Activated CD8-positive, alpha-beta memory T cell treated with anti-CD3 and anti-CD28 coated beads for 1 hour (primary cell): ENCODE measurements at places on chromosomes 2 and 18.

DNA sequence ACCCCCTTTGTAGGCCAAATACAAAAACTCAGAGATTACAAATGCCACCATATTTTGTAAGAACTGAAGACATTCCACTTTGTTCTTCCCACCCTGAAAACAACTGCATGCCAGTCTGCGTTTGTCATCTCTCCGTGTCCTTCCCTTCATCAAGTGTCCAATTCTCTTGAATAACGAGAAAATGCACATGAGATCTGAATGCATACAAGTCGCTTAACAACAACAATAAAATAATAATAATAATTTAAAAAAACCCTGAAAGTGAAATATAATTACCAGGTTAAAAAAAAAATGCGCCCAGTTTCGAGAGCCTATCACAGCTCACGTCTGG lies 2.0 kb upstream of the SETBP1 start:
- DNase-seq: no peak

DNA sequence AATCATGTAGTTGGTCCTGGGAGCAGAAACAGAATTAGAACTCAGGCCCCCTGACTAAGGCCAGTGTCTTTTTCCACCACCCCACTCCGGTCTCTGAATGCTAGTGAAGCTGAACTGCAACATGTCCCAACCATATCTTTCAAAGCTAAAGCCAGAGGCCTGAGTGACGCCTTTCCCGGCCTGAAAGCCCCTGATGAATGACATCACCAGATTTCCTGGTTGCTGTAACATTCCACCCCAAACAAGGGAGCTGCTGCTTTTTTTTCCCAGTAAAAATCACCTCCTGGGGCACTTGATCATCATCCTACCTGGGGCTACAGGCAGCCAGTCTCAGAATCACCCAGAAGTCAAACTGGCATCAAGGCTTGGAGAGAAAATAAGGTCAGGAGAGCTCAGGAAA lies 162.7 kb downstream of the ARL4C start:
- no peak for DNase-seq

GRCh38 chr2:28692411-28692810 lies 59.2 kb upstream of the PPP1CB start:
- no peak for DNase-seq

GRCh38 chr2:176370467-176371171 lies 101.4 kb downstream of the MTX2 start:
- DNase-seq: no peak

DNA sequence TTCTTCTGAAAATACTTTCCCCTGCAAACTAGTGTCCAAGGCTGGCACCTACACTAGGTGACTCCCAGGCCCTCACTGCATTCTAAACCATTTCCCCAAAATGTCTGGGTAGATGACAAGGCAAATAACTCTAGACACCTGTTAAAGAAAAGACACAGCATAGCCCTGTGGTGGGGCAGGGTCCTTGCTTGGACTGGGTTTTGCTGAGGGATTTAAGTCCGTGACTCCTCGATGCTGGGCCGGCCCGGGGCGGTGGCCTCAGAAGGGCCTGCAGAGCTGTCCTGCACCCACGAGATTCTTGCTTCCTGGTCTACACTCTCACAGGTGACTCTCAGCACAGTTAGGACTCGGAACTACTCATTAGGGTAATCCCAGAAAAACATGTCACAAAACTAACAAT lies 55.2 kb downstream of the MBP start:
- no peak for DNase-seq

DNA sequence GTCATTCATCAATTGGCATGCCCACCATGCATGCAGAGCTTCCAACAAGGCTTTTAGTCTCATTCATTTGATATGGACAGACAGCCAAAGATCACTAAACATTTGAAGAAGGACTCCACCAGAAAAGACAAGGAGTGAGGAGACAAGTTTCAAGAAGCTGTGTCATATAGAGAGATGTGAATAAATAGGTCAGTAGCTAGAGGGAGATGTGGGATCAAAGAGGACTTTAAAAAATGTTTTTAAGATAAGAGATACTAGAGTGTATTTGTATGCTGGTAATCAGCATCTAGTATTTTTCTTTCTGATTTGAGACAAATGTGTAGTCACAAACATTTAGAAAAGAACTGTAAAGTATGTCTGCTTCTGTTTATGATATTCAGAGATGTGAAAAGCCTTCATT lies 48.5 kb downstream of the ANTXR1 start:
- DNase-seq: no peak

GRCh38 chr2:64207573-64207972 lies 63.4 kb upstream of the PELI1 start:
- no peak for DNase-seq

DNA sequence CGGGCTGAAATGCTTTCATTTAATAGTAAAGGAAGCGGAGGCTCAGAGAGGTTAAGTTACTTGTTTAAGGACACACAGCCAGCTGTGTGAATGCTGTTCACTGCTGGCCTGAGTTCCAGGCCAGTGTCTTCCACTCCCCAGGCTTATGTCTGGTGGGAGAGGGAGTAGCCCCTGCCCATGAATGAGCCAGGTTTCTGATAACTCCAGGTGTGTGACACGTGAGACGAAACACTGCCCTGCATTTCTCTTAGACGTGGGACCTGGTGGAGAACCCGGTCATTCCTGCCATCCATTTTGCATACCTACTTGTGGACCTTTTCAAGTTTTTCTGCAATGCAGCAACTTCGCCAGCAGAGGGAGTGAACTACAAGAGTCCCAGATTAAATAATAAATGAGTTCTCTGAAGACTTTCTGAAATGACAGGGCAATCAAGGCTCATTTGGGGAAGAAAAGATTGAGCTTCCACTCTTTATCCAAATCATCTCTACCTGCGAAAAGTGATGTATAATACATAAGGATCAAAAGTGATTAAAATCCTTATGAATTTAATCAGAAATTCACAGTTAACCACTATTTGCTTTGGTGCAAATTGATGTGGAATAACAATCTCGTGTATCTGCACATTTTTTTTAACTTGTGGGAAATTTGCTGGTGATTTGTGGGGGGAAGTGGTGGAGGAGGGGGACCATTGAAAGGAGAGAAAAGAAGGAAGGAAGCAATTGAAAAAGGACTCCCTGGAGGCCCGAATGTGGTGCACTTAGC lies 79.4 kb upstream of the ASB18 start:
- DNase-seq: peak; percentile 16

DNA sequence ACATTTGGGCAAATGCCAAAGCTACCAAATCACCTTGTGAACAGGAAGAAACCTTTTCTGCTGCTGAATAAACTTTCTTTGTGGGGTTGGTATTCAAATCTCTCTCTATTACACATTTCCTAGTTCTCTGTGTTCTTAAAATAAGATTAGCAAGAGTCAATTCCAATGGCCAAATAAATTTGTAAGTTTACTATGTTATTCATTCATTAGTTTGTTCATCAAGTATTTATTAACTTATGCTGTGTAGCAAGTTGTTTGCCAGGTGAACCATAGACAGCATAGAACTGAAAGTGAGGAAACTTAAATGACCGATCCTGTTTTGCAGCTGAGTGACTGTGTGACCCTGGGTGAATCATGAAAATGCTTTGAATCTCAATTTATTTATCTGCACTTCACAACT lies 37.7 kb upstream of the FSHR start:
- DNase-seq: no peak

GRCh38 chr2:129862668-129863067 lies 116.8 kb upstream of the RAB6C start:
- DNase-seq: no peak

DNA sequence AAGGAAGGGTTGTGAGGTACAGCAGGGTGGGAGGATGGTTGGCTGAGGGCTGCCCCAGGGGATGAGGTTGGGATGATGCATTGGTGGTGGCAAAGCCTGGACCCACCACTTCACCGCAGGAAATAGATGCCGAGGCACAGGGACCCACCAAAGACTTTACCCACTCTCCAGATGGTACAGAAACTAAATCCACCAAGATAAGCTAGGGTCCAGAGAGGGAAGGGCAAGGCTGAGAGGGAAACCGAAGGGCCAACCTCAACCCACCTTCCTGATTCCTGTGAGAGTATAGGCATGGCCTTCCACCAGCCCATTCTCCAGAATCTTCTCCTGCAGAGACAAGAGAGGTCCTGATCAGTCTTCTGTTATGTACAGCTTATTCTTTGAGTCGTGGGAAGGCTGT lies 18.1 kb downstream of the CAPN14 start:
- DNase-seq: no peak

DNA sequence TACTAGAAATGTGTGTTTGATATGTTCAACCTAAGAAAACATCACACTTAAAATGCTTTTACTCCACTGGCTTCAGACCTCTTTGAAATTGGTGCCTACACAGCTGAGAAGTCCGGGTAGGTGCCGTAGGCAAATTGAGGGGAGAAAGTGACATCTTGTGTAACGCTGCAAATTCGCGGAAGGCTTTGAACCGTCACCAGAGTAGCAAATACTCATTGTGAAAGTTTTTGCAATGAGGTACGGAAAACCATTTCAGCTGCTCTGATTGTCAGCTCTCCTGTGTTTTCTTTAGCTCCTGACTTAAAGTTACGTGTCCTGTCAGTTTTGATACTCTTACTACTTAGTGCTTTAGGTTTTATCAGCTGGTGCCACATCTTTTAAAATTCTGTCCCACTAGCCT lies 224.5 kb downstream of the FAM210A start:
- no peak for DNase-seq

DNA sequence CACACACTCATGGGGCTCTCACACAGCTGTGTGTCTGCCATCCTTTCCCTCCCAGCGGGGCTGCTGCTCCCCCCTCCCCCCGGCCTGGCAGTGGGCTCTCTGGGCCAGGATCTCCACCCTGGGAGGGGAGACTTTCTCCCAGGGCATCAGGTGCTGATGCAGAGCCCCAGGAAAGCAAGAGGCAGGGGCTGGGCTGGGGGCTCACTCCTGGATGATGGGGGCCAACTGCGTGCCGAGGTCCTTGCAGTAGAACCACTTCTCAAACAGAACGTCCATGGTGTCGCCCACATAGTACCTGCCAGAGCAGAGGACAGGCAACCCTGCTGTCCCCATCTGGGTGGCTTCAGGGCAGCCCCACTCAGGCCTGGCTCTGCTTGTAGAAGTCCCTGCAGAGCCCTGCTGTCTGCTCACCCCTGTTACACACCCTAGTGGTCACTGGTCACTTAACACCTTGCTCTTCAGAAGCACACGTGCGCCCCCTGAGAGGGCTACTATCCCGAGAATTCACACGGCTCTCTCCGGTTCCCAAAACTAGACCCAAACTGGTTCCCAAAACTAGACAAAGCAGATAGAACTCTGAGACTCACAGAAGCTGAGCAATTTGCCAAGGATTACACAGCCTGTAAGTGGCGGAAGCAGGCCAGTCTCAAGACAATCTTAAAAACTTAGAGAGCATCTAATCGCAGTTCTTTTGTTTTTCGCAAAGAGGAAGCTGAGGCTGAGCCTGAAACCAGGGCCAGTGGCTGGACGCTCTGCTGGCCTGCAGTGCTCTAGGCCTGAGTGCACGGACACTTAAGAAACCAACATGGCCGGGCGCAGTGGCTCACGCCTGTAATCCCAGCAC lies 6.6 kb upstream of the OXER1 start:
- no peak for DNase-seq

- DNase-seq: no peak
Observed at GRCh38 chr18:40485318-40485717, 1469.7 kb upstream of the PIK3C3 start.

- no peak for DNase-seq
Observed at GRCh38 chr2:113894156-113894743, 4.4 kb downstream of the ACTR3 start.

GRCh38 chr2:100365434-100365833 lies 43.1 kb upstream of the LONRF2 start:
- DNase-seq: no peak

DNA sequence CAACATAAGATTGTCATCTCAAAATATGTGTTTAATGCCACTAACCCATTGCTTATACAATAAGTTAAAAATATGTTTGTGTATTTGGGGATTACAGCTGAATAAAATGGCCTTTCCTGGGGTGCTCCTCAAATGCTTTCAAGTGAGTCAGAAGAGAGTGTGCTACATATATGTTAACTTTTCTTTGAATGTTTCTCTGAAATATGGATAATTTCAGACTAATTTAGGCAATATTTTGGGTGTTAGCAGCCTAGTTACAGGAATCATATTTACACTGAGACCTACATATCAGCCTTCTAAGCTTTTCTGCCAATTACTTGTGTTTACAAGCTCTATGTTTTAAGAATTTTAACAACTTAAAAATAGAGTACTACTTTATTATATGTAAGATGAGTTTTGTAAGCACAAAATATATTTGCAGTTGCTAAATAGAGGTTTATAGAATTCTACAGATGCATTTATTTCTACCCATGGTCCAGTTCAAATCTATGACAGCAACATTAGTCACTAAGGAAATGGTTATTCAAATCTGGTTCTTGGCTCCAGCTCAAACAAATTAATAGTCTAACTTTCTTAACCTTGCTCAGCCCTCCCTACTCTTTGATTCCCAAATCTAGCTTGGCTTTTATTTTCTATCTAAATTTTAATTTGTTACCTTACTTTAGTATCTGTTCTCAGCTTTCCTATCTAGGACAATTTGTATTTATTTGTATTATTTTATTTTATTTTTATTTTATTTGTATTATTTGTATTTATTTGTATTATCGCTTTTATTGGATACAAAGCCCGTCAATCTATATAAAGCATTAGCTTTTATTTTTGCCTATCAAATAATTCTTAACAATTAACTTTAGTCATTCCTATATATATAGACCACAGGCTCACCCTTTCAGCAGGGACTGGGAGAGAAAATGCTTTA lies 48.9 kb downstream of the FSIP2 start:
- no peak for DNase-seq

DNA sequence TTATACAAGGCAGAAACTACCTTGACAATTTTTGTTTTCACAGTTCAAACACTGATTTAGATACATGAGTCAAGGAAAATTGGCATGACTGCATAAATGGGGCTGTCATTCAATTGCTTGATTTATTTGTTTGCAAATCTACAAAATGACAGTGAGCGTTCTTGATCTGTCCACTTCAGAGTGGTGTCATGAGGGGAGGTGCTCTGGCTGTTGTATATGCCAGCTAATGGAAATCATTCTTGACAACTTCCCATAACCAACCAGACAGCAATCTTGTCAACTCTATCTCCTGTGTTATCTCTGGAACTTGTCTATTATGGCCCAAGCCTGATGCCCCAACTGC lies 120.6 kb upstream of the UGP2 start:
- no peak for DNase-seq

DNA sequence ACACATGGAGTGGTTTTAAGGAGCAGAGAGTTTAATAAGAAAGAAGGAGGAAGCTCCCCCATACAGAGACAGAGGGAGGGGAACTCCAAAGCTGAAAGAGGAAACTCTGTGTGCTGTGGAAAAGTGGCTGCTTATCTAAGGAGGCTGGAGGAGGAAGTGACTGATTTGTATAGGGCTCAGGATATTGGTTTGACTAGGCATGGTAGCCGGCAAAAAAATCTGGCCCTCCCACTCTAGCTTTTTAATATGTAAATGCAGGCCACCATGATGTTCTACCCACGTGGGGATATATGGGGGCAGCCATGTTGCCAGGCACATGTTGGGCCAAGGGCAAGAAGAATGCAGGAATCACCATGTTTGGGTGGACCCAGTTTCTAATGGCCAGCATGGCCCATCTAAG lies 64.3 kb downstream of the HNMT start:
- DNase-seq: no peak

- DNase-seq: no peak
Observed at GRCh38 chr2:79910643-79911042, 393.9 kb downstream of the LRRTM1 start.
